RKO (cell line): ENCODE measurements at places on chromosomes 4 and X.
A peak's percentile ranks its signal among the peaks of the same experiment; 100 is the strongest.

DNA sequence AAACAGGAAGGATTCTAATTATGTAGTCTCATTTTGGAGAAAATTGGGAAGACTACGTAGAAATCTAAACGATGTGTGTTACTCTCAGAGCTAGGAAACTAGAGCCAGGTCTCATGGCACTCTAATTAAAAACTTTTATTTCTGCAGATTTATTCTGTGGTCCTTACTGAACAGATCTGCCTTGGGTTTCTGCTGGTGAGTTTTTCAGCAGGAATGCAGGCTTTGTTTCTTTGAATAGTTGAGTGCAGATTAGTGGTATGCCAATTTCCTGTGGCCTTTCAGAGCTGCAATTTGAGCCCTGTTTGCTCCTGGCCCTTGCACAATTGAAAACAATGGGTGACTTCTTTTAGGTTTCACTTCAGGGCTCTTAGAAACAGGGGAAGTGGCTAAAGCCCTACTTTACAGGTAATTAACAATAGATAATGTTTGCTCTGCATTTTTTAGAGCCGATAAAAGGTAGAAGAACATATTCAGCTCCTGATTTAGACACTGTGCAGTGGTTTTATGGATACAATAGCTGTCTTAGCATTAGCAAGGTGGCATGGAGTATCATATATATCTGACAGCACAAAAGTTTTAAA, 21.8 kb downstream of the SPRY1 start:
- DNase-seq, result no peak

GRCh38 chr4:173247321-173247720, 78.7 kb downstream of the GALNT7 start:
- no peak for DNase-seq

DNA sequence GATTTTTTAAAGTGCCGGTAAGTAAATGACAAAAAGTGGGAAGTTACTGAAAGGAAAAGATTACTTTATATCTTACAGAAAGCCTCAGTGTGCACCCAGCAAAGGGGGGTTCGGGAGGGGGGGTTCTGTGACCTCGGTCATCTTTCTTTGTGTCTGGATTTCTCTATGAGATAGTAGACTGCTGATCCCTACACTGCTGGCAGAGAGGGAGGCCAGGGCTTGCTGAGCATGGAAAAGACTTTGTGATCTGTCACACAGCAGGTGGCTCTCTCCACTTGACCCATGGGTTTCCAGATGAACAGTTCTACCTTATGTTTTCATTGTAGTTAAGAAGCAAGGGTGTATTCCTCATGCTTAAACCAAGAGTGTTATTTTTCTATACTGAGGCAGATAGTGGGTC, 475.6 kb downstream of the PCDH10 start:
- DNase-seq, result no peak

DNA sequence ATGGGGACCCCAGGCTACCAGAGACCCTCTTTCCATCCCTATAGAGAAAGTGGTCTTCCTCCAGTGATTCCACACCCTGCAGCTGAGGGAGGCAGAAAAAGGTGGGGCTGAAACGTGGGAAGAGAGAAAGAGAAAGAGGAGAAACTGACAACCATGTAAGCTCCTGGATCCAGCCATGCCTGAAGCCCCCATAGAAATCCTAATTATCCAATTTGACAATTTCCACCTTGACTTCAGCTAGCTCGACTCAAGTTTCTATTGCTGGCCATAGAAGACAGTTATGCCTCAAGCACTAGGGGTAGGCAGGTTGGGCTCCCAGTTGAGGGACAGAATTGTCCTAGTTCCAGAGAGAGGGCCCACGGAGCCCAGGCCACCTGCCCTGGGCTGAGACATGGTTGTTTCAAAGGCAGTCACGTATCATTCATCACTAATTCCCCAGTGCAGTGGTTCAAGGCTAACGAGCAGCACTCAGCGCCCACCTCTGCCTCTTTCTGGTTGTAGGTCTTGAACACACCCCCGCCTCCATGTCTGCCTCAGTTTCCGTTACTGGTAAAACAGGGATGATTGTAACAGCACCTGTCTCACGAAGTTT, 39.8 kb upstream of the ASMTL start:
- DNase-seq, result no peak

- no peak for DNase-seq
Measured at GRCh38 chr4:102988429-102989020, 31.0 kb downstream of the SLC9B1 start.

- DNase-seq, result peak; percentile 65
Measured at GRCh38 chrX:40130207-40130606, 32.4 kb upstream of the BCOR start.

GRCh38 chr4:41256131-41256739, 493 bp upstream of the UCHL1 start:
- DNase-seq, result no peak

DNA sequence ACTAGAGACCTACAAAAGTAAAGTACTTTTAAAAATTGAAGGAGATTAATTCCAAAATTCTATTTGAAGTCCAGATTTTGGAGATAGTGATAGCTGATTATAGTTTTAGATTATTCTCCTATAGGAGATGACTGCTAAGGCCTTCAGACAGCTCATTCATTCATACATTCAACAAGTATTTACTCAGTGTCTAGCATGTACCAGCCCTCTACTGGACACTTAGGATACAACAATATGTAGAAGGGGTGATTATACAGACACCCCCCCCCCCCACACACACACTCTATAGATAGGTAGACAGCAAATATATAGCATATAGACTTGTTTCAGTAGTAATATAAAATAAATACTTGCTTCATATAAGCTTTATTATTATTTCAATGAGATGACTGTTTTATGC, 60.4 kb upstream of the TAF9B start:
- DNase-seq, result peak; percentile 75

GRCh38 chrX:148530464-148531077, 30.2 kb downstream of the AFF2 start:
- DNase-seq, result peak; percentile 13

GRCh38 chrX:150692831-150693724, at the start of gene MTMR1:
MTMR1 (plus strand) TSS chrX:150693396; CDS start chrX:150693531, 135 bp downstream.
- DNase-seq, result peak; percentile 23

GRCh38 chrX:107674480-107675364, 46.4 kb downstream of the PRPS1 start:
- no peak for DNase-seq

DNA sequence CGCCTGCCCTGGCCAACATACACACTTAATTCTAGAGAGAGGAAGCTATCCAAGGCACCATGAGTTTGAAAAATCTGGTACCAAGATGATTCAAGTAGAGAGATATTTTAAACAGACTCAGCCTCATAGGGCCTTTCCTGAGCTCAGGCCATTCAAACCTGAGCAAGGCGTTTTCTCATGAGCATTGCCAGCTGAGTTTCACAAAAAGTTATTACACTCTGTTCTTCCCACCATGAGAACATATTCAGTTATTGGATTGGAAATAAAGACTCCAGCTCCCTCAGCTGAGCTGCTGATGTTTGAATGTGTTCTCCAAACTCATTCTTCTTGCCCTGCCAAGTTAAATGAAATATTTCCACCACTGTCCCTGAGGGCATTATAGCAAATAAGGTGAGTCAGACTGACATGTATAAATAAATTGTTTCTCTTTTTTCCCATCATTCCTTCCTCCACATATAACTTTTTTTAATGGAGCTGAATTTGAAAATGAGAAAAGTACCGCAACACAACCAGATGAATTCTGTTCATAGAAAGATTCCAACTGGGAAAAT, 429.6 kb downstream of the RAB28 start:
- no peak for DNase-seq

DNA sequence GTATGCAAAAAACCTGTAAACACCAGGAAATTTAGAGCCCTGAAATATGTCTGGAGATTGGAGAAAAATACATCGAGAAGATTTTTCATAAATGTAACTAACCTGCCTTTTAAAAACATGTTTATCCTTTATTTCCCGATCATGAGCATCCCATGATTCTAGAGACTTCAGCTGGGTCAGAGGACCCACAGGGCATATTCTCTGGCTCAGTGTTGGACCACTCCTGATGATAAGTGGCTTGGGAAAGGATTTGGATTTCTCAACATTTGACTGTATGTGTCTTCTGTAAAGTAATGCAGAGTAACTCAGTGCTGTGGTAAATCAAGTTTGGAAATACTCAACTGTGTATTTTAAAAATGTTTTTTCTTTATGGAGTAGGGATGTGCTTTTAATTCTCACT, 40.0 kb upstream of the ANK2 start:
- DNase-seq, result no peak

DNA sequence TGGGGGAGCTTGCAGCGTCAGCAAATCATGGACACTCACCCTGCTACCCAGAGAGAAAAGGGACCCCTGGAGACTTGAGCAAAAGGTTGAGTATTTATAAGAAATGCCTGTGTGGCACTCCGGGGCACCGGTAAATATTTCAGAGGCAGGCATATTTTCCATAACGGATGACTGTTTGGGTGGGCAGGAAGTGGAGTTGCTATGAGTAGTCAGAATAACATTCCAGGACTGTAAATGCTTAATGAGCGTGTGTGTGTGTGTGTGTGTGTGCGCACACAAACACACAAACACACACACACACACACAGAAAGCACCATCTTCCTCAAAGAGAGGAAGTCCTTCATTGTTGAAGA, 74.6 kb downstream of the MXRA5 start:
- DNase-seq, result peak; percentile 73

- no peak for DNase-seq
Measured at GRCh38 chrX:44484607-44485146, 58.0 kb downstream of the FUNDC1 start.

DNA sequence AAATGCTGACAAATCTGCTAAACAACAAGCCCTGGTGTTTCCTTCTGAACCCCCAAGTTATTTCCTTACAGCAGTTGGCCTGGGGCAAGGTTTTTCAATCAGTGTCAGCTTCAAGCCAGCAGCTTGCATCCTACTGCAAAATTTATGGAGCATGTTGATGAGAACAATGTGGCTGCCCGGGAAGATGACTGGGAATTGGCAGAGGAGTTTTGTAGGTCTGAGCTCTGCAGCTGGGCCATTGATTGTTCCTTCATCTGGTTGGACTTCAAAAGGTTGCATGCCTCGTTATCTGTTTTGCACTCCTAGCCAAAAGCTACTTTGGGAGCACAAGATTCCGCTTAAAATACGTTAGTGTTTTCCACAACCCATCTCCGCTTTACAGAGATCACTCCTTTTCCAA, 1030.3 kb upstream of the LCORL start:
- no peak for DNase-seq

DNA sequence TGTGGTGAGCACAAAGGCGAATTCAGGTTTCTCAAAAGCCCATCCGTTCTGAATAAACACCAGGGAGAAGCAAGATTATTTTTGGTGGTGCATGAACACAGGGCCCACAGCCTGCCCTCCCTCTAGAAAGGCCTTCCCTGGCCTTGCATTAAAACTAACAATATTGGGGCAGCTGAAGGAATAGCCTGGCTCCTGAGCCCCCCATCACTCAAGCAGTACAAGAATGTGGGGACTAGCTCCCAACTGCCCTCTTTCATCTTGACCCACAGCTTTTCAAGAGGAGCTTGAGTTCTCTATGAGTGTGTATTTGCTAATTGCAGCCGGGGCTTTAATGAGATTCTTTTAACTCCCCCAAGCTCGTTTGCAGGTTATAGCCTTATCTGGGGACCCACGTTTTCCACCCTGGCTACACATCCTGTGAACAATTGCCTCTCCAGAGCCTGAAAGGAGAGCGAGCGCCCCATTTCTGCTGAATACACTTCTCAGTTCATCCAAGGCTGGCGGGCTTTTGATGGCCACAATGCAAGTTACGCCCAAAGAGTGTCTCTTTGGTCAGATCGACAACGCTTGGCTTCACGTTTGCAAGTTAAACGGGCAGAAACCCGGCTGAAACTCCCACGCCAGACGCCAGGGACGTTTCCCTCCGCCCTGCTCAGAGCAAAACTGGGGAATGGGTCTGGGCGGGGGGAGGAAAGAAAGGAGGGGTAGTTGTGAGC, 4.7 kb upstream of the GSX2 start:
- no peak for DNase-seq
